ENCODE measurements at places on chromosomes 16 and 17.

DNA sequence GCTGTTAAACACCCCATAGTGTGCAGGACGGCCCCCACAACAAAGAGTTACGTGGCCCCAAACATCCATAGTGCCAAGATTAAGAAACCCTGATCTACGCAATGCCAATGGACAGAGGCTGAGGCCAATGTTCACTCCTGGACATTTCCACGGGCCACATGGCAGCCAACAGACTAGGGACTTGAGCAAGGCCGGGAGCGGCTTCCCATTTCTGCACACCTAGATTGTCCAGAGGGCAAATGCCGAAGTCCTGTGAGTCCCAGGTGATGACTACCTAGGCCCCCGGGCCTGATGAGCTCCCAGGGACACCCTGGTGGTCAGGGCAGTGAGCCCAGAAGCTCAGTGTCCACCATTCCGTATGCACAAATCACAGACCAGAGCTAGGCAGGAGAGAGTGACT is 95.5 kb downstream of the AMFR start:
- no peak for DNase-seq

DNA sequence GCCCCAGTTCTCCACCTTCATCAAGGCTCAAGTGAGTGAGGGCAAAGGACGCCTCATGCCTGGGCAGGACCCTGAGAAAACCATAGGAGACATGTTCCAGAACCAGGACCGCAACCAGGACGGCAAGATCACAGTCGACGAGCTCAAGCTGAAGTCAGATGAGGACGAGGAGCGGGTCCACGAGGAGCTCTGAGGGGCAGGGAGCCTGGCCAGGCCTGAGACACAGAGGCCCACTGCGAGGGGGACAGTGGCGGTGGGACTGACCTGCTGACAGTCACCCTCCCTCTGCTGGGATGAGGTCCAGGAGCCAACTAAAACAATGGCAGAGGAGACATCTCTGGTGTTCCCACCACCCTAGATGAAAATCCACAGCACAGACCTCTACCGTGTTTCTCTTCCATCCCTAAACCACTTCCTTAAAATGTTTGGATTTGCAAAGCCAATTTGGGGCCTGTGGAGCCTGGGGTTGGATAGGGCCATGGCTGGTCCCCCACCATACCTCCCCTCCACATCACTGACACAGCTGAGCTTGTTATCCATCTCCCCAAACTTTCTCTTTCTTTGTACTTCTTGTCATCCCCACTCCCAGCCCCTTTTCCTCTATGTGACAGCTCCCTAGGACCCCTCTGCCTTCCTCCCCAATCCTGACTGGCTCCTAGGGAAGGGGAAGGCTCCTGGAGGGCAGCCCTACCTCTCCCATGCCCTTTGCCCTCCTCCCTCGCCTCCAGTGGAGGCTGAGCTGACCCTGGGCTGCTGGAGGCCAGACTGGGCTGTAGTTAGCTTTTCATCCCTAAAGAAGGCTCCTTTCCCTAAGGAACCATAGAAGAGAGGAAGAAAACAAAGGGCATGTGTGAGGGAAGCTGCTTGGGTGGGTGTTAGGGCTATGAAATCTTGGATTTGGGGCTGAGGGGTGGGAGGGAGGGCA is 9.7 kb downstream of the FKBP10 start:
- DNase-seq, result no peak

- DNase-seq, result no peak
Observed at GRCh38 chr16:85644093-85644712, 31.1 kb downstream of the GSE1 start.

DNA sequence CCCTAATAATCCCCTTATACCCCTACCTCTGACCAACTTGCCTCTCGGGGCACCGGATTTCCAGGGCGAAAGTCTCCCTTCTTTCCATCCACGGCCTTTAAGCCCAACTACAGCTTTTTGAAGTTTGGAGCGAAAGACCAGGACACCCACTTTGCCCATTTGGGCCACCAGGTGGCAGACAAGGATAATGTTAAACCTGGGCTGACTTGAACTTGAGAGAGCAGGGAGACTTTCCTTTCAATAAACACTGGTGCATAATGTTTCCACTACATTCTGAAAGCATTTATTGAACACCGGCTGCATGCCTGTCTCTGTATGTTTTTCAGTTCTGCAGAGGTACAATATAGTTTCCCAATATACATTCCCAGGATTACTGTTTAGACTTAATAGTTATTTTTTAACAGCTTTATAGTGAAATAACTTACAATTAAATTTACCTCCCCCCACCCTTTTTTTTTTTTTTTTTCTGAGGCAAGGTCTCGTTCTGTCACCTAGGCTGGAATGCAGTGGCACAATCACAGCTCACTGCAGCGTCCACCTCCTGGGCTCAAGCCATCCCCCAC is 6.9 kb upstream of the CES3 start:
- DNase-seq, result peak; percentile 80

All from HEK293T (cell line).